NCI-H1436 treated with DMSO at 0.1 percent for 48 hours (cell line): ENCODE measurements at places on chromosomes 16 and 17.

DNA sequence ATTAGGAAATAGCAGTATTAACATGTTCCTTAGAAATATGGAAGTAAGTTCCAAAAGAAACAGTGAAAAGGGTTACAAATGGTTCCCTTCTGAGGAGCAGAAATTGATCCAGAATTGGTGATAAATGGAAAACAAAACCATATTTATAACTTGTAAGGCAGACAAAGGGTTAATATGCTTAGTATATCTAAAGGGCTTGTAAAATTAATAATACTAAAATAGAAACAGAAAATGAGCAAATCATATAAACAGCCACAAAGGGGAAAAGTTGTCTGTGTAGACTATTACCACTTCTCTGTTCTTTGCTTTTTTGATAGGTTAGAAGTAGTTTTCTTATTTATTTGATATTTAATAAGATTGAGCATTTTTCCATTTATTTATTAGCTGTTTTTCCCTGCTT is 64.4 kb downstream of the NFATC3 start:
- DNase-seq: no peak

GRCh38 chr16:29898804-29899515 is 390 bp downstream of the SEZ6L2 start:
- DNase-seq: no peak

DNA sequence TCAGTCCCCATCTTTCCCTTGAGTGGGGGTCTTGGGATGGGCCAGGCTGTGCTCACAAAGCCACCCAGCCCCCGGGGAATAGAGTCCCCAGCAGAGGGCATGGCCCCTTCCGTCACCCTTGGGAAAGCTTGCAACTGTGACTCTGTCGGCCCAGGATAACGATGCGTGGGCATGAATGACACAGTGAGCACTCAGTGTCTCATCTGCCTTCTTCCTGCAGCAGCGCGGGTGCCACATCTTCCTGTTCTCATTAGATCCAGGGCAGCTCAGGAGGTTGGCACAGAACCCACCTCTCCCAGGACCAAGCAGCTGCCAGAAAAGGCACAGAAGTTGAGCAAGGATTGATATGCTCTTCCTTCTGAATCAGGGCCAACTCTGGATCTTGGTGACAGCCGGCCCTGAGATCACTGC is 84.7 kb downstream of the MRC2 start:
- DNase-seq: no peak

GRCh38 chr16:46857368-46857945 is 26.5 kb upstream of the C16orf87 start:
- peak; percentile 73 for DNase-seq

DNA sequence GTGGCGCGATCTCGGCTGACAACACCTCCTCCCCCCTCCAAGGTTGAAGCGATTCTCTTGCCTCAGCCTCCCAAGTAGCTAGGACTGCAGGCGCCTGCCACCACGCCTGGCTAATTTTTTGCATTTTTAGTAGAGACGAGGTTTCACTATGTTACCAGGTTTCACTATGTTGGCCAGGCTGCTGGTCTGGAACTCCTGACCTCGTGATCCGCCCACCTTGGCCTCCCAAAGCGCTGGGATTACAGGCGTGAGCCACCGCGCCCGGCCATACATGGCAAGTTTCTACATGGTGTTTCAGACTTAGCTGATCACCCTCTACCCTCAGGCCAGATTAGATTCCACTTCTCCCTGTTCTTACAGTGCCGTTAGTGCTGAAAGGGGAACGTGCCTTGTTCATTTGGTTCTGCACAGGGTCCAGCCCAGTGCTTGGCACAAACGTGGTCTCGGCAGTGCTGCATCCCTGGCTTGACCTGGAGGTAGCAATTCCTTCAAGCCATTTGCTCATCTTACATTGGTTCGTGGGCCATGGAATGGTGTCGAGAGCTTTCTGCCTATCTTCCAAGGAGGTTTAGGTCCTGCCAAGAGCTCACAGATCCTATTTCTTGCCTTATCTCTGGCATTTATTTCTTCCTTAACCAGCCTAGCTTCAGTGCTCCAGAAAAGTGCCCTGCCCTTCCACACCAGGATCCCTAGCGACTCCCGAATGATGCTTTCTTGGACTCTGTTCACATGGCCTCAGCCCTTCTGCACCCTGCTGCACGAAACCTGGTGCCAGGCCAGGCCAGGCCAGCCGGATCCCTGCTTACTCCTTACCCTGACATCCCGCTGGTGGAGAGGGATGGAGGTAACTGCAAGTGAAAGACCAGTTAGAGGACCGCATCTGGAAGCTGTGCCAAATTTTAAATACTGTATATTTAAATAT is 14.8 kb upstream of the AURKB start:
- DNase-seq: no peak

GRCh38 chr17:57671667-57672632 is 73.1 kb downstream of the CCDC182 start:
- DNase-seq: peak; percentile 87

DNA sequence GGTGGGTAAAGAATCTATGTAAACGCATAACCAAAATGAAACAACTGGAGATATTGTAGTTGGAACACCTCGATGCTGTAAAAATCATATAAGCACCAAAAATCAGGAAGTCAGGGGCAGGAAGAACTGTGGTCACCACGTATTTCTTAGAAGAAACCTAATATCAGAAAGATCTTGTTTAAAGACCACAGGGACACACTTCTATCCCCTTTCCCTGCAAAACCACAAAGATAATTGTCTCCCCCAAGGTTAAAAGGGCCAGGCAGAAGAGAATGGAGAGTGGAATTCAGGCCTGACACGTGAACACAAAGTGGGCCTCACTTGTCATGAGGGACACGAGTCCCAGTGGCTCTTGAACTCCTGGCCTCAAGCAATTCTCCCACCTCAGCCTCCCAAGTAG is 68.1 kb downstream of the GSG1L start:
- no peak for DNase-seq

- DNase-seq: no peak
Measured at GRCh38 chr16:84820305-84820684, 510 bp downstream of the CRISPLD2 start.

DNA sequence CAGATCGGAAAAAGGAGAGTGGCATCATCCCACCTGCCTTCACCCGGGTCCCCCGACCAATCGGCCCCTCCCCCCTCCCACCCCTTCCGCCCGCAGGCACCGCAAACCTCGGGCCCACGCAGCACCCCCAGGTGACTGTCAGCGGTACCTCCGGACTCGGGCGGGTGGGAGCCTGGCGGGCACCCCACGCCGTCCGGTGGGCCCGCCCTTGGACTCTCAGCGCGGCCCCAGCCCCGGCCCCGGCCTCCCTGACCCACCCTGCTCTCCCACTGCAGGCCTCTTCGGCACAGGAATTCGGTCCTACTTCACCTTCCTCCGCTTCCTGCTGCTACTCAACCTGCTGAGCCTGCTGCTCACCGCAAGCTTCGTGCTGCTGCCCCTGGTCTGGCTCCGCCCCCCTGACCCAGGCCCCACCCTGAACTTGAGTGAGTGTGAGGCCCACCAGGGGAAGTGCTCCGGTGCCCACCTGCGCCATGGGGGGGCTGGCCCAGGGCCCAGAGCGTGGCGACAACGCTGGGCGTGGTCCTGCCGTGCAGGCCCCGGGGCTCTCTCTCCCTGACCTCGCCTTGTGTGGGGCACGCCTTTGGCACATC is 1.6 kb downstream of the TMC8 start:
- DNase-seq: no peak

GRCh38 chr16:79154086-79154485 is 446.5 kb downstream of the MAF start:
- no peak for DNase-seq

GRCh38 chr16:64543441-64543840 is 578.4 kb downstream of the CDH11 start:
- no peak for DNase-seq
